ENCODE measurements at places on chromosomes 7 and 10. TPM values are rescaled to one million over a fixed set of nuclear protein-coding genes. Genes with fewer than 3 reads are reported as not detected.

- no peak for DNase-seq
Observed at GRCh38 chr10:35341521-35341920, 5.2 kb downstream of the CCNY start.

The DLX5 gene
- not detected for total RNA-seq

GRCh38 chr10:127523476-127523875, 25.6 kb upstream of the NPS start:
- DNase-seq = no peak

The CPEB3 gene
- 5.7 TPM for total RNA-seq

The SLC13A1 gene
- not detected for total RNA-seq

The GNAT3 gene
- not detected for total RNA-seq

DNA sequence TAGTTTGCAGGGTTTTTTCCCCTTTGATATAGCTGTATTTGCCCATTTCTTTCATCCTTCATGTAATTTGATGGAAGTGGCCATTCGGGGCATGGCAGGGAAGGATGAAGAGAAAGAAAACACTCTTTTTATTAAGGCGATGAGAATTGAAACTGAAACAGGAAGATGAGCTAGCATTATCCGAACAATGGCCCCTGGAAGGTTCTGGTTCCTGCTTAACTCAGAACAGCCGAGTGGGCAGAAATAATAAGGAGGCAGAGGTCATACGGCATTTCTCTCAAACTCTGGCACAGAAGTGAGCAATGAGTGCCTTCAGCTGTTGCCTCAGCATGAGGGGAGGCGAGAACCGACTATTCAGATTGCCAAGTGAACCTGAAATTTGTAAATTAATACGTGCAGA, 113.2 kb upstream of the MYO3A start:
- no peak for DNase-seq

The ACTL6B gene
- not detected for total RNA-seq

DNA sequence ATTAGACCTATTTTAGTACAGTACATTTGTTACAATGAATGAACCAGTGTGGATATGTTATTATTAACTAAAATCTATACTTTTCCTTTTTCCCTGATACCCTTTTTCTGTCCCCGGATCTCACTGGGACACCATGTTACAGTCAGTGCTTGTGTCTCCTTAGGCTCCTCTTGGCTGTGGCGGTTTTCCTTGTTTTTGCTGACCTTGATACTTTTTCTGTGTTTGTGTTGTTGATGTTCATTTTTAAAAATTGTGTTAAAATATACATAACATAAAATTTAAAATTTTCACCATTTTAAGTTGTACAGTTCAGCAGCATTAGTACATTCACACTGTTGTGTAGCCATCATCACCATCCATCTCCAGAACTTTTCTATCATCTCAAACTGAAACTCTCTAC, 54.2 kb upstream of the OSBPL3 start:
- DNase-seq = no peak

GRCh38 chr10:94546901-94547185, 1.3 kb downstream of the HELLS start:
- DNase-seq = no peak

The NDUFA5 gene
- total RNA-seq = 67.1 TPM

DNA sequence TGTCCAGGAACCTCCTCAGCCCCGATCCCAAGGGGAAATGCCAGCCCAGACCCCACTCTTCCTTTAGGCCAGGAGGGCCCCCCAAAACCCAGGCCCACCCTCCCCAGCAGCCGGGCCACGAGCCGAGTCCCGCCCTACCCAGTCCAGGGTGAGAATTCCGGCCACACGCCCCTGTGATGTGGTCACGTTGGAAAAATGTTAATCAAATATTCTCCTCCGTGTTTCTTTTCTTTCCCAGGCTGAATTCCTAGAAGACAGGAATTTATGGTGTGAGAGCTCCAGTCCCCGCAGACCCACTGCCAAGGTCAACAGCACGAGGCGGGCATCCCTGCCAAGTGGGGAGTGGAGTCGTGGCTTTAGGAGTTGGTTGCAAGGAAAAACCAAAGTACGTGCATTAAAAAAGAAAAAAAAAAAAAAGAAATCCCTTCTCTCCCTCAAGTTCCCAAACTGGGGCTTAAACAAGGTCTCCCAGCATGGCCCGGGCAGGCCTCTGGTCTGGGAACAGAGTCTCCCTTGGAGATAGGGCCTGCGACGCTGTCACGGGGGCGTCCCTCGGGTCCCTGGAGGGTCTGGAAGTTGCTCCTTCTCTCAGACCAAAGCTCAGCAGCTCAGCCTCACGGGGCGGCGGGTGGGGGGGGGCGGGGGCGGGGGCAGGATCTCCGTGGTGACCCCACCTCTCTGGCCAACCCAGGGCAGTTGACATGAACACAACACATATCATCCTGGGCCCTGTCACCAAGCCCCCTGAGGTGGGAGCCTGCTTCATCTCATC, 28.1 kb upstream of the ELN start:
- DNase-seq = no peak

- DNase-seq = no peak
Observed at GRCh38 chr7:79982141-79982770, 152.4 kb upstream of the GNAI1 start.

DNA sequence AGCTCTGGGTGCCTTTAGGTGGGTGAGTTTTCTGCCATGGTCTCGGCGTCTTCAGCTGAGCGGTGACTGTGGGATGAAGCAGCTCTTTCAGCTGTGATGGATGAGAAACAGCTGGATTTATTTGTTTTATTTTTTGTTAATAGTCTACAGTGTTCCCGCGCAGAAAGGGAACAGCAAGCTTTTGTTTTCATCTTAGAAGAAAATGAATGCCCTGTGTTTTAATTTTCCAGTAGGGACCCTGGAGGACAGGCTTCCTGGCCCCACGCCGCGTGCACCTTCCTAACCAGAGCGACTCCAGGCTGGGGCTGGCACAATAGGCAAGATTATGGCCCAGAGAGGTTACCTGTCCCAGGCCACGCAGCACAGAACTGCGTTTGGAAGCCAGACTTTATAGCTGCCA, 57.6 kb downstream of the GTF2IRD1 start:
- no peak for DNase-seq

The PROSER2 gene
- total RNA-seq = 33.3 TPM

GRCh38 chr10:28496481-28496961, 36.4 kb upstream of the WAC start:
- no peak for DNase-seq

DNA sequence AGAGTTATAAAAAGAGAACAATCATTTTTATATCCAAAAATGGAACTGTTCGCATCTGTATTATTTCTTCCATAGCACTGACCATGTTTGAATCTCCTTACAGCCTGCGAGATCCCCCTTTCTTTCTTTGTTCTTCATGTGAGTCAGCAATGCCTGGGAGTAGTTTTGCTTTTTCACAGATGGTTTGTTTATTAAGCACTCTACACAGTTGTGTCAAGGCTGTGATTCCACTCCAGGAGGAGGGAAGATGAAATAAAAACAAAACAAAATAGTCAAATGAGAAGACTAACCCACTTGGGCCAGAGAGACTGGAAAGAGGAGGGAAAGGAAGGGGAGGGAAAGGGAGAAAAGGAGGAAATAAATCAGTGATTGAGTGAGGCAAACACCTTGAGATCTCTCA, 7.8 kb downstream of the LIPF start:
- DNase-seq = no peak

- no peak for DNase-seq
Observed at GRCh38 chr10:72653383-72654096, 27.7 kb upstream of the MICU1 start.

All from upper lobe of right lung (tissue), 1 donor.